ENCODE measurements at places on chromosomes 6 and 20.

GRCh38 chr20:9517297-9518162 is 3.1 kb downstream of the LAMP5 start:
- DNase-seq: no peak

DNA sequence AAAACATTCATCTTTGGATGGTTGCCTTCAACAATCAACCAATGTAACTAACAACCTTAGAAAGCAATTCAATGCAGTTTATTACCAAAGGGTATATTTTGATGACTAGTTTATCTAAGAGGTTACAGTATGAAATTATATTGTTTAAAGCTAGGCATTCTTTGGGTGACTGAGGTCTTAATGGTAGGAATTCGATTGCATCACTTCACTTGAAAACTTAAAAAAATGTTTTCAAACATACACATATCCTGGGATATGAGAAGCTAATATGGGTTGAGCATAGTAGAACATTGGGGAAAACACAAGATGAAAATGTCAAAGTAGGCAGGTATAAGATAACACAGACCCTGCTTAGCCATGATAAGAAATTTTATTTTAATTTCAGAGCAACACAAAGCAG is 144.6 kb upstream of the BMP5 start:
- no peak for DNase-seq

GRCh38 chr20:39378776-39379175 is 416.6 kb downstream of the DHX35 start:
- no peak for DNase-seq

GRCh38 chr20:23048283-23049200 is 930 bp downstream of the THBD start:
- no peak for DNase-seq

DNA sequence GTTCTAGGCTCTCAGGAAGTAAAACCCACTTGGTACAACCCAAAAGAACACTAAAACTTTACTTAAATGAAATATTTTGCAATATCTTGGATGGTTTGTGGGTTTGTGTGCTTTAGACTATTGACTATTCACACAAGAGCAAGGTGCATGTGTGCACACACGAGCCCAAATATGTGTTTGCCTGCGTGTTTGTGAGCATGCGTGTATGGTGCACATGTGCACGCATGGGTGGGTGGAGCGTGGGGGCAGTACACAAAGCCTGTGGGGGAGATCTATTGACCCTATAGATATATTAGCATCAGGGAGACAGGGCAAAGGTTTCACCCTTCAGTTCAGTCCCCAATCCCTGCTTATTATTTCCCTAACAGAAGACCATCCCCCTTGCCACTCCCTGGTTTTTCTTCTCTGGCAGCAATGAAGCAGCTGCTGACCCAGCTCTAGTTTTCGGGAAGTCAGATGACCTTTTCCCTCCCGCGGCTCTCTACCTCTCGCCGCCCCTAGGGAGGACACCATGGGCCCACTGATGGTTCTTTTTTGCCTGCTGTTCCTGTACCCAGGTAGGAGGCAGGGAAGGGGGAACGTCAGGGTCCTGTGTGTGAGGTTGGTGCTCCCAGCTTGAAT is at the start of gene C2:
Gene C2 (plus strand): TSS at position 476 of the 621 bp plus-strand sequence. CDS start 36 bp downstream, at position 512.
- DNase-seq: no peak

- DNase-seq: no peak
Measured at GRCh38 chr6:111430605-111431376, 52.2 kb downstream of the REV3L start.

DNA sequence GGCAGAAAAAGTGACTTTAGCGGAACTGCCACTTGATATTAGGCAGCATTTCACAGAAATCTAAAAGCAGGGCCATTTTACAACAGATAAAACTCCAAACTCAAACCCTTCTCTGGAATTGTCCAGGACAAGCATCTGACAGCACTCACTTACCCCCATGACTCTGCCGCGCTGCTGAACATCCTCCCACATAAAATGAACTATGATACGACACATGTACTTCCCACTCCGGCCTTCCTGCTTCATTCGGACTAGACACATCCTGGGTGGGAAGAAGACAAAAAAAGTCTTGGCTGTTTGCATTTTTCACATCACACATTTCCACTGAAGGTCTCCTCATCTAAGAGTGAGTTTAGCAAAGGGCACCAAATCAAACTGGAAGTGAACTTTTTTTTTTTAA is 54.8 kb upstream of the FAM83C start:
- no peak for DNase-seq

- no peak for DNase-seq
Measured at GRCh38 chr6:145270464-145270863, 464.9 kb downstream of the EPM2A start.

All from right lung (tissue), 10 donors.